RPMI7951 (cell line): ENCODE measurements at places on chromosomes 7 and 10. TPM values are rescaled to one million over a fixed set of nuclear protein-coding genes. Genes with fewer than 3 reads are reported as not detected.

Gene CRHR2
- not detected in 2 replicates for total RNA-seq

Gene FEZF1
- not detected in 2 replicates for total RNA-seq

Gene HOXA1
- total RNA-seq: 6.2 and 7.3 TPM in 2 replicates

Gene ETV1
- total RNA-seq: 91.5 and 128 TPM in 2 replicates

Gene CD36
- total RNA-seq: 6.5 and 11.4 TPM in 2 replicates

Gene TES
- total RNA-seq: 110 and 111 TPM in 2 replicates

Gene POLR2J2
- total RNA-seq: 1.1 TPM in 2 replicates

Gene OR13A1
- total RNA-seq: not detected in 2 replicates

Gene H2BK1
- not detected in 2 replicates for total RNA-seq

Gene LMOD2
- not detected in 2 replicates for total RNA-seq

Gene CLCN1
- not detected in 2 replicates for total RNA-seq

Gene ZNF467
- total RNA-seq: not detected in 2 replicates

Gene GIMAP4
- total RNA-seq: not detected in 2 replicates

Gene ERVW-1
- not detected in 2 replicates for total RNA-seq

Gene DRGX
- not detected in 2 replicates for total RNA-seq

Gene CALU
- total RNA-seq: 513 and 575 TPM in 2 replicates

Gene ALOX5
- total RNA-seq: 0.10 TPM in 1 of 2 replicates, not detected in the other

Gene MEST
- 21.5 and 22.6 TPM in 2 replicates for total RNA-seq

Gene TMEM139
- total RNA-seq: not detected in 2 replicates

Gene PRR15
- total RNA-seq: 0.10 TPM in 1 of 2 replicates, not detected in the other

Gene MINDY4
- total RNA-seq: 26.4 and 27.0 TPM in 2 replicates

Gene ADIRF
- total RNA-seq: 0.49 and 0.84 TPM in 2 replicates

Gene GRM3
- total RNA-seq: not detected in 2 replicates

Gene UNCX
- not detected in 2 replicates for total RNA-seq

Gene TMEM26
- total RNA-seq: 1.2 TPM in 1 of 2 replicates, not detected in the other

Gene PEX1
- 11.6 and 13.2 TPM in 2 replicates for total RNA-seq

Gene AVPI1
- 7.6 and 13.2 TPM in 2 replicates for total RNA-seq

Gene EVX1
- total RNA-seq: not detected in 2 replicates

Gene TMEM236
- total RNA-seq: 0.10 and 0.12 TPM in 2 replicates

Gene CYP3A4
- total RNA-seq: not detected in 2 replicates

Gene TMEM213
- not detected in 2 replicates for total RNA-seq

Gene ABI1
- 69.0 and 70.9 TPM in 2 replicates for total RNA-seq

Gene OR2A1
- total RNA-seq: 0.20 and 1.7 TPM in 2 replicates

Gene NEUROG3
- not detected in 2 replicates for total RNA-seq

Gene TAS2R4
- total RNA-seq: 0.10 and 0.12 TPM in 2 replicates

Gene CTAGE6
- total RNA-seq: 0.12 TPM in 1 of 2 replicates, not detected in the other

Gene AKR1D1
- total RNA-seq: not detected in 2 replicates

Gene EPDR1
- 31.6 and 35.1 TPM in 2 replicates for total RNA-seq

Gene ADCY1
- 3.1 and 4.4 TPM in 2 replicates for total RNA-seq

Gene FAM24B
- 3.4 and 5.9 TPM in 2 replicates for total RNA-seq

Gene KIF11
- total RNA-seq: 58.1 and 66.2 TPM in 2 replicates

Gene GNAT3
- not detected in 2 replicates for total RNA-seq

Gene ZPBP
- not detected in 2 replicates for total RNA-seq

Gene APBB1IP
- total RNA-seq: 6.4 TPM in 2 replicates

Gene CYP2C19
- total RNA-seq: 0.12 and 0.29 TPM in 2 replicates

Gene PUS7
- total RNA-seq: 20.1 and 21.0 TPM in 2 replicates

Gene C7orf57
- total RNA-seq: 0.59 and 1.4 TPM in 2 replicates

Gene SYCE1
- not detected in 2 replicates for total RNA-seq

Gene RPEL1
- total RNA-seq: 0.10 and 0.12 TPM in 2 replicates

Gene PNLIPRP2
- not detected in 2 replicates for total RNA-seq

Gene CPED1
- total RNA-seq: 28.2 and 33.6 TPM in 2 replicates

Gene ASIC3
- 0.10 and 1.3 TPM in 2 replicates for total RNA-seq

Gene NEURL1
- not detected in 2 replicates for total RNA-seq

Gene ELAPOR2
- 0.10 and 0.12 TPM in 2 replicates for total RNA-seq

Gene SPDYE5
- total RNA-seq: not detected in 2 replicates

Gene ZNF789
- total RNA-seq: 7.2 and 7.7 TPM in 2 replicates

Gene CRPPA
- 2.8 and 3.4 TPM in 2 replicates for total RNA-seq
